ENCODE measurements at places on chromosomes 3 and 15. TPM values are rescaled to one million over a fixed set of nuclear protein-coding genes. Genes with fewer than 3 reads are reported as not detected.

DIS3L gene
- 22.2 TPM for total RNA-seq

DNA sequence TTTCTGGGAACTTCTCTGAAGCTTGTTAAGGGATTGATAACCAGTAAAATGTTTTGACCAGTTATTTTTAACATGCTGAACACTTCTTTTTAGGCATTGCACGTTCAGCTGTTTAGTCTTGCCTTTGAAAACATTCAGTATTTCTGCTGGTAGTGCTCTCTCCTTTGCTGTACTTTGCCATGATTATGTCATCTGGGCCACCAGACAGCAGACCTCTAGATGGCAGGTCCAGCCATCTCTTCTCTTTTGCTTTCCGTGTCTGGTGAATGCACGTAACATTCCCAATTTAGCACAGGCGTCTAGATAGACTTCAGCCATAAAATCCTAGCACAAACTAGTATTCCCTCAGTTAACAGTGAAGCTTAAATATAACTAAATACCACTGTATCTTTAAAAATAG, 57.8 kb downstream of the RAB7A start:
- no peaks in the 10 kb centered on the region for H3K36me3 ChIP-seq
- no peak for DNase-seq
- no peaks in the 10 kb centered on the region for H3K27me3 ChIP-seq
- H3K27ac ChIP-seq = no peak overlapping the region

EOMES gene
- 1.2 TPM for total RNA-seq

KCNMB3 gene
- total RNA-seq = 0.46 TPM

DNA sequence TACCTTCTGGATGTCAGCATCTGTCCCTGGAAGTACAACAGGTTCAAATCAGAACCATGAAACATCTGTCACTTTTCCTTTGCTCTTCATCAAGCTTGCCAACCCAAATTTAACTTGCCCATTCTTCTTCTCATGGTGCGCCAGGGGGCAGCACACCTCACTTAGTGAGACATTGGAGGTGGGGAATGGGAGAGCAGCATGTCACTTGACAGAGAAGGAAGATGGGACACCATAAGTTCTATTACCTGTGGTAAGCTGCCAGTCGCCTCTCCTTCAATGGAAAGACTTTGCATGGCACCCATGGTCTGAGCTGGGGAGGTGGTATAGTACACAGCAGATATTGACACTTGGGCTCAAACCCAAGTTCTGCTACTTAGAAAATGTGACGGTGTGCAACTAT, 2.9 kb downstream of the SCN5A start:
- no peak overlapping the region for H3K4me3 ChIP-seq
- no peak overlapping the region for H3K27ac ChIP-seq
- peak; percentile 24 for DNase-seq
- H3K27me3 ChIP-seq = no peaks in the 10 kb centered on the region
- peaks cover 4% of the 10 kb centered on the region for H3K4me1 ChIP-seq

- H3K4me1 ChIP-seq = no peaks in the 10 kb centered on the region
- H3K27ac ChIP-seq = no peak overlapping the region
- H3K27me3 ChIP-seq = no peaks in the 10 kb centered on the region
- no peak overlapping the region for H3K4me3 ChIP-seq
- no peak for DNase-seq
- H3K36me3 ChIP-seq = peaks cover 4% of the 10 kb centered on the region
Observed at GRCh38 chr3:5510300-5510699, 322.8 kb downstream of the EDEM1 start.

DNA sequence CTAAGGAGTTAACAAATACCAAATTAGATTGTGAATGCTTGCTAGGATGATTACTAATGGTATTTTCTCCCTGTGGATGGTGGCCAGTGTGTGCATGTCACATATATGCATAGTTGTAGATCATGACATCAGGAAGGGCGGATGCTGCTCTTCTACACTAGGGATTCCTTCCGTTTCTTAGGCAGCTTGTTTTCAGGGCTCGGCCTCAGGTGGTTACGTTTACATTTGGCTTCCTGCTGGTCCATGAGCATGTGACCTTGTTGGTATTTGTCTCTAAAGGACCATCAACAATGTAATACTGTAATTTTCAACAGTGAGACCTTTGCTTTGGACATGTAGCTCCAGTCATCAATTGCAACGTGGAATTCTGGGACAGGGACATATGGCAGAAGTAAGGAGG, 221.4 kb downstream of the NR1D2 start:
- H3K27ac ChIP-seq = no peak overlapping the region
- no peak overlapping the region for H3K4me3 ChIP-seq
- DNase-seq = no peak
- H3K4me1 ChIP-seq = no peaks in the 10 kb centered on the region

- no peaks in the 10 kb centered on the region for H3K27me3 ChIP-seq
- H3K27ac ChIP-seq = no peak overlapping the region
- no peak for DNase-seq
- H3K36me3 ChIP-seq = no peaks in the 10 kb centered on the region
Observed at GRCh38 chr3:60650171-60650570, 601.1 kb downstream of the FHIT start.

Measured in activated T-cell treated with anti-CD3 and anti-CD28 coated beads, Interleukin-2, amount 50 U/mL, for 72 hours (primary cell).